Smooth muscle cell of the coronary artery (primary cell): ENCODE measurements at places on chromosomes 7 and 10. TPM values are rescaled to one million over a fixed set of nuclear protein-coding genes. Genes with fewer than 3 reads are reported as not detected.

Gene CHST15
- total RNA-seq: 6.8 and 13.0 TPM in 2 replicates

Gene PDZD7
- 2.0 and 2.7 TPM in 2 replicates for total RNA-seq

Gene PPP1R17
- not detected in 2 replicates for total RNA-seq

Gene TUBGCP2
- total RNA-seq: 58.4 and 92.9 TPM in 2 replicates

Gene ZNF467
- total RNA-seq: under 0.01 and 1.7 TPM in 2 replicates

Gene CRHR2
- total RNA-seq: not detected in 2 replicates

Gene FOXP2
- total RNA-seq: 0.08 and 5.6 TPM in 2 replicates

Gene TMEM178B
- 0.08 and 0.12 TPM in 2 replicates for total RNA-seq

Gene TCAF2
- total RNA-seq: 1.4 and 2.1 TPM in 2 replicates

Gene NPSR1
- total RNA-seq: not detected in 2 replicates

Gene GNGT1
- total RNA-seq: not detected in 2 replicates

Gene MMD2
- total RNA-seq: not detected in 2 replicates

Gene PAPOLB
- 0.08 TPM in 1 of 2 replicates, not detected in the other for total RNA-seq

Gene C7orf33
- not detected in 2 replicates for total RNA-seq

Gene FZD1
- 2.7 and 31.7 TPM in 2 replicates for total RNA-seq

Gene SCART1
- total RNA-seq: 1.3 and 2.7 TPM in 2 replicates

Gene OR2A12
- total RNA-seq: not detected in 2 replicates

Gene IGF2BP3
- total RNA-seq: 5.1 and 40.6 TPM in 2 replicates

Gene PBLD
- total RNA-seq: 2.8 and 6.5 TPM in 2 replicates

Gene SLC26A3
- not detected in 2 replicates for total RNA-seq
